Stimulated activated naive CD8-positive, alpha-beta T cell treated with anti-CD3 and anti-CD28 coated beads, Interleukin-15, Interleukin-2, amounts not matched to agents 100 U/mL and 50 U/mL, for 24 hours (primary cell): ENCODE measurements at places on chromosomes 4 and X.
A peak's percentile ranks its signal among the peaks of the same experiment; 100 is the strongest.

DNA sequence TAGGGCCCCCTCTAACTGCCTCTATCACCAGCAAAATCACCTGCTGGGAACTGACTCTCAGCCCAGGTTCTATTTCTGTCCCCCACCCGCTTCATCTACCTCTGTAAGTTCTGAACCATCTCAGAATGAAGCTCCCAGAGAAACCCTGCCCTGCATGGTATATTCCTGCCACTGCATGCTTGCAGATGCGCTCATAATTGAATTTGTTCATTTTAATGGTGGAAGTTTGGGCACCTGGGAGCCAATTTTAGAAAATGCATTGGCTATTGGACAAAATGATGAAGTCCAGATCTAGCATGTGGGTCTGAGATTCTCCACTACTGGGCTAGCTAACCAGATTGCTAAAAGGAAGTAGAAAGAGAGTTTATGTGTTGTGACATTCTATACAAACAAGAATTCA lies 28.6 kb upstream of the SLC10A4 start:
- no peak for DNase-seq

- DNase-seq: peak; percentile 21
These were observed 184.2 kb downstream of the KDR start for GRCh38 chr4:54940996-54941865.

- no peak for DNase-seq
These were observed 208.7 kb downstream of the CHIC2 start for GRCh38 chr4:53855581-53856250.

- DNase-seq: no peak
These were observed 25.6 kb downstream of the TXK start for GRCh38 chr4:48108309-48109073.

GRCh38 chrX:66030505-66031317 lies 9.2 kb downstream of the VSIG4 start:
- peak; percentile 29 for DNase-seq

GRCh38 chrX:78946178-78946931 lies 1.2 kb downstream of the P2RY10 start:
- no peak for DNase-seq

GRCh38 chr4:337932-338758 lies 531 bp downstream of the ZNF141 start:
- peak; percentile 65 for DNase-seq

- DNase-seq: no peak
These were observed 34.2 kb downstream of the OCRL start for GRCh38 chrX:129574214-129574613.

DNA sequence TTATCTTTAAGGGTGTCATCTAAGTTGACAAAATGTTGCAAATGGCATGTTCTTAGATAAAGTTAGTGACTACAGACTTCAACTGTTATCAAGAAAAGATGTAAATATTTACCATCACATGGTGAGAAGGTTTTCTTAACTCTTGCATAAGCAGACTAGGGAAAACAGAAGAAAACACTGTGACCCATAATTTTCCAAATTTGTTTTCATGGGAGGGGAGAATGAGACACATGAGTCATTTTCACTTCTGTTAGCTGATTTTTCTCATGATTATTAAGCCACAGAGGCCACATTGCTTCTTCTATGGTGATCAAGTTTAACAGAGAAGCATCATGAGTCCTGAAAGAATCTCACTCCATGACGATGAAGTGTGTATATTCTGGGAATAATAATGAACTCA lies 30.2 kb upstream of the SYTL5 start:
- no peak for DNase-seq

- no peak for DNase-seq
These were observed 8.7 kb upstream of the GABRE start for GRCh38 chrX:151983186-151983585.

DNA sequence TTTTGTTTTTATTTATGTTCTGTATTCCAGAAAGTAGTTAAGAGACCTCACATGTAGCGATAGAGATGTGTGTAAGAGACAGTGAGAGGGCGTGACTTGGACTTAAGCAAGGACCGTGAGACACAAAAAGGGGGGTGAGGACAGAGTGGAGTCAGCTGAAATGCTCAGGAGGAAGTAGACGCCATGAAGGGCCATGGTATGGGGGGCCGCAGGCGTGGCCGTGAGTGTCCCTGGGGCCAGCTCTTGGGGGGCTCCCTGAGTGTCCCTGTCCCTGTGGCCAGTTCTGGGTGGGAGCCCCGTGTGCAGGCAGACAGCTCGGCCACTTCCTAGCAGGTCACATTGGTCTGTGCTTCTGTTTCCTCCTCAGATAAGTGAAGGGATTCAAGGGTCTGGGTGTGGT lies 23.0 kb upstream of the MSANTD1 start:
- no peak for DNase-seq

DNA sequence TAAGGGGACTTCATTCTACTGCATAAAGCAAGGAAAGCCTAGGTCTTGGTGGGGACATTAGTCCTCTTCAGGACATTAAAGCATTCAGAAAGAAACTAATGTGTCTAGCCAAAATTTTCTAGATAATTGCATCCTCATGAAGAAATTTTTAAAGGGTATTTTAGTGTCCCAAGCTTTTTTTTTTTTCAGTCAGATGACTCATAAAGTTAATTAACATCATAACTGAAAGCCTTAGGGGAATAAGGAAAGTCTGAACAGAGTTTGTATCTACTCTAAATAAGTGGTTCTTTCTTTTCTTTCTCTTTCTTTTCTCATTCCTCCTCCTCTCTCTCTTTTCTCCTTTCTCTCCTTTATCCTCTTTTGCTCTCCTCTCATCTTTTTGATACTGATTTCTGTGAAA lies 202.4 kb downstream of the ADAMTS3 start:
- DNase-seq: no peak

DNA sequence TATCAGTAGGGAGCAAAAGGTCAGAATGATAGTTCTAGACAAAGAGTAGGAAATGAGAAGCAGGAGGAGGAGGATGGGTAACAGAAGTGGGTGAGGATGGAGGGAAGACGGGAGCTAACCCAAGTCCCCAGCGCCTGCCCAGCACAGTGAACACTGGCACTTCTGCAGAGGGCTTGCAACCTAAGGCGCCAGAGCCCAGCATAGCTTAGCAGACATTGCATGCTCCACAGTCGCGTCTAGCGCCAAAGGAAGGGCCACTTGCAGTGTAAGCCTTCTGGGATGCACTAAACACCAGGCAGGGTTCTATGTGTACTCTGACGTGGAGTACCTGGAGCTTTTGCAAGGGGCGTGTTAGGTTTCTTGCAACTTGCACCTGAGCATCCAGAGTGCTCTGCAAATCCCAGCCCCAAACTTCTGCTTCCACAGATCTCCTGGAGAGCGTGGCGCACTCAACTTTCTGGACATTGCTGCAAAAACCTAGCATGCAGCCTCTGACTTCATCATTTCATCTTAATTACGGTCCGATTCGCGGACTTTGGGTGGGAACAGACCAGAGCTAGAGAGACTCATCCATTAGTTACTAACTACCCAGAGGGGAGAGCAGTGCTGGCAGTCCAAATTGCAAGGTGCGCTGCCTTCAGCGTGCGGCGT lies 46.5 kb upstream of the NKAP start:
- no peak for DNase-seq

GRCh38 chrX:105458846-105459245 lies 238.4 kb upstream of the TEX13A start:
- DNase-seq: no peak

GRCh38 chr4:89954906-89955695 lies 60.4 kb downstream of the MMRN1 start:
- no peak for DNase-seq

- no peak for DNase-seq
These were observed 116.5 kb downstream of the MAML3 start for GRCh38 chr4:140037353-140038030.

DNA sequence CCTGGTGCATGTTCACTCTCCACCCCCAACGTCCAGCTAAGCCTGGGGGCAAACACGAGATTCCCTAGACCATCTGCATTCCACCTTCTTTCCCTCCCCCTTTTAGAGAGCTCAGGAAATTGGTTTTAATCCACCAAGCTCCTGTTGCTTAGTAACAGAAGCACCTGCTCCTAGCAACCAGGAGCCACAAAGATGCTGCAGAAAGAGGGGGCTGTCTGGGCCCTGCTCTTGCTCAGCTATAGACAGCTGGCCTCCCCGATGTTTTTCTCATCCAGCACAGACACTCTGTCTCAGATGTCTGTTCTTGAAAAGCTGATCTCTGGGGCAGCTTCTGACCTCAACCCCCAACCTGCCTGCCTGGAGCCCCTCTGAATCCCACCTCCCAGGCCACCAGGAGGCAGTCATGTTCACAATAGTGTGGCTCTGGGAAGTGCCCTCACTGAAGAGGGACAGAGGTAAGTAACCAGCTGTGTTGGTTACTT lies 71.5 kb downstream of the SLC16A2 start:
- peak; percentile 37 for DNase-seq

DNA sequence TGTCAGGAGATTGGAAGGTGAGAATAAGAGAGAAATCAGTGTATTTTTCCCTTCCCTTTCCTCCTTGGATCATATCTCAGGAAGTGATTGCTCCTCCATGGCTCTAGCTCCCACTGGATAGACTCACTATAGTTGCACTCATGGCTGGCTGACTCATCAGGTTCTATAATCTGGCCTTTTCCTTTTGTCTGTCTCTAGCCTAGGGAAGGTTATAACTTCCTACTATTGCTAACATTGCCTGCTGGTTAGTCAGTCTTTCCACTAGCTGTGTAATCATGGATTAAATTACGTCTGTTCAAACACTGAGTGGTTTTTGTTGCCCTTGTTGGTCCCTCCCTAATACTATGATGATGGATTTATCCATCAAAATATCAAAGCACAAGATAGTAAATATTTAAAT lies 195.5 kb upstream of the VEGFC start:
- DNase-seq: no peak

- no peak for DNase-seq
These were observed 96.9 kb upstream of the MID1IP1 start for GRCh38 chrX:38704146-38704882.

DNA sequence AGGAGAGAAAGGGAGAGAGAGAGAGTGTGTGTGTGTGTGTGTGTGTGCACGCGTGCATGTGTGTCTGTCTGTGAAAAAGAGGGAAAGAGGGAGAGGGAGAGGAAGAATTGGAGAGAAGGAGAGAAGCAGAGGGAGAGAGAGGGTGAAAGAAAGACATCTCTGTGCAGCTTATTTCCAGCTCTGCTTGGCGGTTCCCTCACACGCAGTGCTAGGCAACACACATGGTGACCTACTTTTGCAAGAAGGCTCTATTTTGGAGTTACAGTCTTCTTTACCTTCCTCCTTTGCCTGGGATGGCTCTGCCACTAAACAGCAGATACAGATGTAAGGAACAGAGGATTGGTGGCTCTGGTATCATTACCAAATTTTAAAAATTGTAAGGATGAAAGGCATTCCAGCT lies 40.1 kb downstream of the SLC16A2 start:
- DNase-seq: no peak

DNA sequence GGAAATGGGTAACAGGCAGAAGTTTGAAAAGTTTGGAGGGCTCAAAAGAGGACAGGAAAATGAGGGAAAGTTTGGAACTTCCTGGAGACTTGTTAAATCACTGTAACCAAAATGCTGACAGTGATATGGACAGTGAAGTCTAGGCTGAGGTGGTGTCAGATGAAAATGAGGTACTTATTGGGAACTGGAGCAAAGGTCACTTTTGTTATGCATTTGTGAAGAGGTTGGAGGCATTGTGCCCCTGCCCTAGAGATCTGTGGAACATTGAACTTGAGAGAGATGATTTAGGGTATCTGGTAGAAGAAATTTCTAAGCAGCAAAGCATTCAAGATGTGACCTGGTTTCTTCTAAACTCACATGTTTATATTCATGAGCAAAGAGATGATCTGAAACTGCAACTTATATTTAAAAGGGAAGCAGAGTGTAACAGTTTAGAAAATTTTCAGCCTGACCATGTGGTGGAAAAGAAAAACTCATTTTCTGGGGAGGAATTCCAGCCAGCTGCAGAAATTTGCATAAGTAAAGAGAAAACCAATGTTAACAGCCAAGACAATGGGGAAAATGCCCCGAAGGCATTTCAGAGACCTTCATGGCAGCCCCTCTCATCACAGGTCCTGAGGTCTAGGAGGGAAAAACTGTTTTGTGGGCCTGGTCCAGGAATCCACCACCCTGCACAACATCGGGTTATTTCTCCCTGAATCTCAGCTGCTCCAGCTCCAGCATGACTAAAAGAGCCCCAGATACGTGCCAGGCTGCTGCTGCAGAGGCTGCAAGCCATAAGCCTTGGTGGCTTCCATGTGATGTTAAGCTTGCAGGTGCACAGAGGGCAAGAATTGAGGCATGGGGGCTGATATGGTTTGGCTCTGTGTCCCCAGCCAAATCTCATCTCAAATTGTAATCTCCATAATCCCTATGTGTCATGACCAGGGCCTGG lies 632.5 kb upstream of the GNPDA2 start:
- DNase-seq: no peak

DNA sequence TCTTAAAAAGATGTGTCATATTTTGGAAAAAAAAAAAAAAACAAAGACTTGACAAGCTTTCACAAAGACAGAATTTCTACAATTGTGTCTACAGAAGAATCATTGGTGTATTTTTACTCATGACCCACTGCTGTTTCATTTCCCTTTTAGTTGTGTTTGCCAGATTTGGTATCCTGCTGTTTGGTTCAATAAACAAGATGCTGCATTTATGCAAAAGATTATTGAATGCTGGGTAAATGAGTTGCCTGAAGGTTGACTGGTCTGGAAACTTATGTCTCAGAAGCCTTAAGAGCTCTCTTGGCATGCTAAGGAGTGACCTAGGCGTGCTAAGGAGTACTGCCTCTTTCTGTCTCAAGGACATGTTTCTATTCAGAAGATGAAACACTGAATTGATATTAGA lies 64.9 kb upstream of the NPY2R start:
- no peak for DNase-seq

DNA sequence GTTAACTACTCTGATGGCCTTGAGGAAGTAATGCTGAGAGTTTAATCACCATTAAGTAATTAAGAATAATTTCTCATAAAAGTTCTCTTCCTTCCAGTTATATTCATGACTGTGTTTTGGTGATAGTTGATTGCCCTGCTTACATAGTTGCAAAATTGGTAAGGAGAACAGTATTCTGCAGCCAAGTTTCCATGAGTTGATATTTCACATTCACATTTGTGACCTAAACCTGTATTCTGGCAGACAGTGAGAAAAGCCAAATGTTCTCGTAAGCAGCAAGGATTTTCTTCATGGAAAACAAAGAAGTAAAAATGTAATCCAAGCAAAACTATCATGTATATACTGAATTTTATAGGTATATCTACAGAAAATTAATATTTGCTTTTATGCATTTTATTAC lies 187.8 kb upstream of the NUDT6 start:
- DNase-seq: no peak

DNA sequence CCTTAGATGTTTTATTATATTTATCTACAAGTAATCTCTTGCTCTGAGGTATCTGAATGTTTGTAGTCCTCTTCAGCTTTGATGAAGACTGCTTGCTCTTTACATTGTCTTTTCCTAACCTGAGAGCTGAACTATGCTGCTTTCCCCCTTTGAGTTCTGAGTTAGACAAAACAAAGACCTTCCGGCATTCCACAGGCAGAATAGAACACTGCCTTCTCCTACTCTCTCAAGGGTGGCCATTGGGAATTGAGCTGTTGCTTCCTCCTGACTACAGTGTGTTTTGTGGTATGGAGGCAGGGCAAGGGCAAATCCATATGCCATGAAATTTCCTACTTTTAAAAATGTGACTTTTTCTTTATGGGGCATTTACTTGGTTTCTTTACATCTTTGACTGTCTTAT lies 841.0 kb downstream of the FAM133A start:
- no peak for DNase-seq
